Activated CD4-positive, CD25-positive, alpha-beta regulatory T cell treated with anti-CD3 and anti-CD28 coated beads, Interleukin-2, amount 50 U/mL, for 72 hours (primary cell): ENCODE measurements at places on chromosomes 3 and 15.

DNA sequence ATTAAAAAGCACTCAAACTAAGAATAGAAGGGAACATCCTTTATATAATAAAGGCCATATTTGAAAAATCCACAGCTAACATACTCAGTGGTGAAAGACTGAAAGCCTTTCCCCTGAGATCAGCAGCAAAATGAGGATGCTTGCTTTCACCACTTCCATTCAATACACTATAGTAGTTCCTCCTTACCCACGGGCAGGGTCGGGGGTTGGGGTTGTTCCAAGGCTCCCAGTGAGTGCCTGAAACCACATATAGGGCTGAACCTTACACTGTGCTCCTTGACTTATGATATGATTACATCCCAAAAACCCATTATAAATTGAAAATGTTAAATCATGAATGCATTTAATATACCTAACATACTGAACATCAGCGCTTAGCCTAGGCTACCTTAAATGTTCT, 37.7 kb downstream of the ALDH1L1 start:
- no peak for DNase-seq

DNA sequence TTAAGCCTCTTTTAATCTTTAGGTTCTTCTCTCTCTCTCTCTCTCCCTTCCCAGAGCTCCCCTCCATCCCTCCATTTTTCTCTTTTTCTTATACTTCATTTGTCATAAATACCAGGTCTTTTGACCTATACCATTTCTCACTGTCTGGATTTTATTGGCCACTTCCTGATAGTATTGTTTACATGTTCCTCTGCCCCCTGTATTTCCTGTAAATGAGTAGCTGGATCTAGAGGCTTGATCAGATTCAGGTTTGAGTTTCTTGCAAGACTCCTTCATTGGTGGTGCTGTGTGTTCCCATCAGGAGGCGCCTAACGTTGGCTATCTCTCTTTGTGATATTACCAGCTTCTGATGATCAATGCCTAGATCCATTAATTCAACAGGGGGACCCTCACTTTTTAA, 42.2 kb downstream of the DAPK2 start:
- no peak for DNase-seq

DNA sequence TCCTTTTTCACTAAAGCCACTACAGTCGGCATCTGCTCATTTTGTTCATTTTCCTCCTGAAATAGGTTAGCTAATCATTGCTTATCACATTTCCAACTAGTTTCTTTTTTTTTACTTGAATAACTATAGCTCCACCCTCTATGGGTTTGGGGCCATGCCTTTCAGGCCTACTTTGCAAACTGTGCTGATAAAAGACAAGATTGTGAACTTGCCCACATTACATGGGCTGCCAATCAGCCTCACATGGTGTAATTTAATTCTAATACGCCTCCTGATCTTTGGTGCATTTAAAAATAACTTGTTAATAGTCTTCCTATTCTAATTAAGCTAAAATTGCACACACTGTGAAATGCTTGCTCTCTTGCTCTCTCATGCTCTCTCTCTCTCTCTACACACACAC, 90.5 kb downstream of the TGFBR2 start:
- DNase-seq, result no peak

- DNase-seq, result no peak
These were observed 96.8 kb downstream of the SNRPN start for GRCh38 chr15:25051399-25052154.

DNA sequence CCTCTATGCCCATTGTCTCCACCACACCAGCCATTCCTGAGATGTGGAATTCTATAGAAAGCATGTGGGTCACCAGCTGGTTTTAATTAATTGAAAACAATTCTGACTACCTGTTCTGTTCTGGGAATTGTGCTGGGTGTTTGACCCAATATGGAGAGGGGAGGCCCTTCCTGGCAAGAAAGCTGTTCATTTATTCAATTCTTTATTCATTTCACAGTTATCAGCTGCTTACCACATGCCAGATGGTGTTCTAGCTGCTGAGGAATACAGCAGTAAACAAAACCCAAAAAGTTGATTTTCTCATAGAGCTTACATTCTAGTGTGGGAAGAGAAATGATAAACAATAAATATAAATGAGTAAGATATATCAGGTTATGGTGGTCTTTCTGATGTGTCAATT, 296.1 kb upstream of the RASGRP1 start:
- no peak for DNase-seq

DNA sequence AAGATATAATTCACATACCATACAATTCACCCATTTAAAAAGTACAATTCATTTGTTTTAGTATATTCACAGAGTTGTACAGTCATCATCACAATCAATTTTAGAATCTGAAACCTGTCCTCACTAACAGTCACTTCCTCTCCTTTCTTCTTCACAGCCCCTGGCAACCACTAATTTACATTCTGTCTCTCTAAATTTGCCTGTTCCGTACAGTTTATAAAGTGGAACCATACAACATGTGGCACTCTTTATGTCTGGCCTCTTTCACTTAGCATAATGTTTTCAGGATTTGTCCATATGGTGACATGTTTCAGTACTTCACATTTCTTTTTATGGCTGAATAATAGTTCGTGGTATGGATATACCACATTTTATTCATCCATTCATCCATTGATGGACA, 22.7 kb downstream of the ERICH6 start:
- DNase-seq, result no peak

- DNase-seq, result peak; percentile 36
These were observed 4.3 kb upstream of the TSEN2 start for GRCh38 chr3:12479919-12480427.

DNA sequence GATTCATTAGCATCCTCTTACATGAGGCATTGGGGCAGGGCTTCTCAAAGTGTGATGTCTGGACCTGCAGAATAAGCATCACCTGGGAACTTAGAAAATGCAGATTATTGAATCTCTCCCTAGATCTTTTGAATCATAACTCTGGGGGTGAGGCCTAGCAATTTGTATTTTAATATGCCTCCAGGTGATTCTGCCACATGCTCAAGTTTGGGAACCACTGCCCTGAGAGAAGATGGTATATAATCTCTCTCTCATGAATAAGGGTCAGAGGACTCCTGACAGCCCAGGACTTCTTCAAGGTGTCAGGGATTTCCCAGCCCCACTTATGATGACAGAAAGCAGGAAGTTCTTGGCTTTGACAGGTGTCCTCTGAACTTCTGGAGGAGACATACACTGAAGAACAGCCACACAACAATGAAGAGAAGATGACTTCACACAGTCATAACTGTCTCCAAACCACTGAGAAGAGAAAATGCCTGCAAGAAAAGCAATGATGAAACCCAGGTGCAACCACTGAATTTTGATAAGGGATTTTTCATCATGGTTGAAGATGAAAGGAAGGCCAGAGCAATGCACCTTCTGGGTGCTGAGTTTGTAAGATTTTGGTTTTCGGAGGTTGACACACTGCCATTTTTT, 211.9 kb upstream of the MRPL3 start:
- no peak for DNase-seq

GRCh38 chr3:180320631-180321030, 281.3 kb upstream of the TTC14 start:
- no peak for DNase-seq

- DNase-seq, result no peak
These were observed 152.0 kb downstream of the OPA1 start for GRCh38 chr3:193744822-193745684.

DNA sequence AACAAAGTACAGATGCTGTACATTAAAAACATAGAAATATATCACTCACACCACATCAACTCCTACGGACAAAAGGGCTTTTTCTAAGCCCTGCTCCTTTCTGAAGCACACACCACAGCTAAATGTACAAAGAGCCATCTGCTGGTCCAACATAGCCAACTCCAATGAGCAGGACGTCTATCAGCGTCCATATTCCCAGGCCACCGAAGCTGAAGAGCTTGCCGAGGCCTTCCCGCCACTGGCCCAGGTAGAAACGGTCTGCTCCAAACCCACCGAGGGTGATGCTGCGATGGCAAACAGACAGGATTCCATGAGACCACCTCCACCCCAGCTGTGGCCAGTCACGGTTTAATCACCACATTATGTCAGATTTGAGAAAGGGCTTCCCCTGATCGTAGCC, 9.8 kb downstream of the TM2D3 start:
- no peak for DNase-seq

DNA sequence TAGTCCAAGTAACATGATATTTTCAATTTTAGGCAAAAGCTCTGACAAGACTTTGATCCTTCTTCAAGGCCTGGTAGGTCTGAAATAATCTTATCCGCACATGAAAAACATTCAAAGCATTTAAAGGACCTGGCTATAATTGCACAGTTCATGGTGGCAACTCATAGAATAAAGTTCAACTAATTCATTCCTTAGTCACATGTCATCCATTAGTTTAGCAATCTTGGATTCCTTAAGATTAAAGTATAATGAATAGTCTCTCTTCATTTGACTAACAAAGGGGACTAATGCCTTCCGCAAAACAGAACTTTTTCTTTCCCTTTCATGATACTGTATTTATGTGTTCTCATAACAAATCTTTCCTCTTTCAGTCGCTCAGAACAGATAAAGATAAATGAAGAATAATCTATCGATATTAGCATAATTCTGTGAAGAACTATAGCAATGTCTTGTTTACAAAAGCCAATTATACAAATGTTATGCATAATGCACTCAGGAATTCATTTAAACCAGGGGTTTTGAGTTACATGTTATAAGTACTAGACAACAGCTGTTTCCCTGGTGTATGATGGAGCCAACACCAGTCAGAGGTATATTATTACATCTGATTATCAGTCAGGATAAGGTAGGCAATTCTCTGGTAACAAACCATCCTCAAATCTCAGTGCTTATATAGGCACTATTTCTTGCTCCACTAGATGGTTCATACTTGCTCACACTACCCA, 172.5 kb downstream of the POTEB3 start:
- DNase-seq, result no peak

- DNase-seq, result no peak
These were observed 75.0 kb downstream of the LRRC49 start for GRCh38 chr15:70967646-70968045.

DNA sequence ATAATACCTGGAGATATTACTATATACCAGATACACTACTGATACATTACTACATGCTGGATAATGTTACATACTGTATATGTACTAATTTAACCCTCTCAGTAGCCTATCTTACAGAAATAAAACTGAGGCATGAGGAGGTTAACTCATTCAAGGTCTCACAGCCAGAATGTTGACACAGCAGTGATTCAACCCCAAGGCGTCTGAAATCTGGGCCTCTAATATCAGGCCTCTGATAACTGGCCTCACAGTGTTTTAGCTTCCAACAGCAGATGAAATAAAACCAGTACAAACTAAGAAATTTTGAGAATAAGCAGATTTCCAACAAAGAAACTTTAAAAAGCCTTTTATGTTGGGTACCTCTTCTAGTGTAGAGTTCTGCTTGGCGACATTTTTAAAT, 23.4 kb downstream of the DZIP1L start:
- DNase-seq, result no peak

GRCh38 chr3:160587105-160587504, 21.7 kb upstream of the KPNA4 start:
- DNase-seq, result no peak

- DNase-seq, result no peak
These were observed 62.9 kb upstream of the RAP2B start for GRCh38 chr3:153099131-153099530.

- DNase-seq, result no peak
These were observed 39.0 kb downstream of the GABPB1 start for GRCh38 chr15:50315814-50316630.

GRCh38 chr15:65870889-65871533, 1.7 kb downstream of the RAB11A start:
- DNase-seq, result no peak

- DNase-seq, result no peak
These were observed 32.4 kb downstream of the LSM3 start for GRCh38 chr3:14210843-14211594.

DNA sequence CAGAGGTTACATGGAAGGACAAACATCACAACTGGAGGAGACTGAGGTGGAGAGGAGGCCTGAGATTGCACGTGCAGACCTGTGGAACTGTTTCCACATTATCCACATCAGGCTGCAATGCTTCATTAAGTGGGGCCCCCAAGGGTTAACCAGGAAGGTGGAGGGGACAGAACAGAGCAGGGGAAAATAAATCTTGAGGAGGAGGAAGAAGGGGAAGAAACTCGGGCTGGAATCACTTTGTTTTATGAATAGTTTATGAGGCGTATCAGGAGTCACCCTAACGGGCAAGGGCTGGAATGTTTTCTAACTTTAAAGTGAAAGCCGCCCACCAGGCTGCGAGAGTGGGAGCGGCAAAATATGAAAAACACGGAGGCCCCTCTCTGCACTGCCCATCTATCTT, 154.9 kb downstream of the WNT5A start:
- no peak for DNase-seq

DNA sequence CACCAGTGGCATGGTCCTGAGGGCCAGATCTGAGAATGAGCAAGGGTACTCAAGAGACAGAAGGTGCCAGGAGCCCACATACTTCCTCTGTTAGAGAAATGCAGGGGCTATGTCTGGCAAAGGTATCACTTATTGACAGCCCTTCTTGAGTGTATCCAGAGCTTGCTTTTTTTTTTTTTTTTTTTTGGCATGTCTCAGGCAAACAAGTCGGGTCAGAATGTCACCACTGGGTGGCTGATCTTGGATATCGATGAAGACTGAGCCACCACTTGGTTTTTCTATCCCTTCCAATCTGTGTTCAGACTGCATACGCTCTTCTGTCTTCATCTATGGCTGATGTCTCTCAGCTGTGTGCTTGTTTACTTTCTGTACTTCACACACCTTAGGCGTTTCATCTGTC, 363.4 kb upstream of the C2CD4B start:
- no peak for DNase-seq

DNA sequence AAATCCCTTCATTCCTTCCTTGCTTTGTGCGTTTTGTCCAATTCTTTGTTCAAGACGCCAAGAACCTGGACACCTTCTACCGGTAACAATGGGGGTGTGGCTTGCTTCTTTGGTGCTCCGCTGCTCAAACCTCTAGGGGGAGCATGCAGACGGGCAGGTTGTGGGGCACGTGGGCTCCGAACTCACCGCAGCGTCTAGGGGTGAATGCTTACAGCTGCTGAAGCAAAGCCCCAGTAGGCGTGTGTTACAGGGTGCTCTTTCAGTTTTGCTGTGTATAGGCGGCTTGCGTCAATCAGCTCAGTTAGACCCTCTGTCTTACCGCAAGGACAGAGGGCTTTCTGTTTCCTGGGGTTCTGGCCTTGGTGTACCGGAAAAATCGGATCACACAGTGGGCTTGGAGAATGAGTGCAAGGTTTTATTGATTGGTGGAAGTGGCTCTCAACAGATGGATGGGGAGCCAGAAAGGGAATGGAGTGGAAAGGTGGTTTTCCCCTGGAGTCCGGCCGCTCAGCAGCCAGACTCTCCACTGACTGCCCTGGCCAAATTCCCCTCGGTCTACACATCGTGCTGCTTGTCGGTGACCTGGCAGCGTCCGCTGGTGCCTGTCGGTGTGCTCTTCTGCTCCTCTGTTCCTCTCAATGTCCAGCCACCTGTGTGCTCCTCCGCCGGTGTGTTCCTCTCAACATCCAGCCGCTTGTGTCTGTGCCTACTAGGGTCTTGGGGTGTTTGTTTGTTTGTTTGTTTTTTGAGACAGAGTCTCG, 1.2 kb upstream of the LRRC34 start:
- peak; percentile 63 for DNase-seq
